CD8-positive, alpha-beta T cell (primary cell): ENCODE measurements at places on chromosomes 12 and 14.

- no peak for DNase-seq
These were observed 69.7 kb upstream of the CCND2 start for GRCh38 chr12:4203772-4204376.

DNA sequence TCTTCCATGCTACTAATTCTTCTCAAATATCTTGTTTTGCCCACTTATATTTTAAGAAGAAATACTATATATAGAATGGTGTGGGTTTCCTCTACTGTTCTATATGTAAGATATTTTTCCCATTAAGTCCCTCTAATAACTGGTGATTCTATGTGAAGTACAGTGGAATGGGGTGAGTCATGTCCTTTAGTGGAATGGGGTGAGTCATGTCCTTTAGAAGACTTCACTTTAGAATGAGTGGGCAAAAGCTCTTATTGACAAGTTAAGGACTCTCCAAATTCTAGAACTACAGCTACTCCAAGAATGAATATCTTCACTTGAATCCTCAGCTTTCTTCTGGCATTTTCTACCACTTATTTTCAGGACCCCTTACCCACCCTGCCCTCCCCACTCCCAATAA, 349.9 kb downstream of the ETNK1 start:
- no peak for DNase-seq

DNA sequence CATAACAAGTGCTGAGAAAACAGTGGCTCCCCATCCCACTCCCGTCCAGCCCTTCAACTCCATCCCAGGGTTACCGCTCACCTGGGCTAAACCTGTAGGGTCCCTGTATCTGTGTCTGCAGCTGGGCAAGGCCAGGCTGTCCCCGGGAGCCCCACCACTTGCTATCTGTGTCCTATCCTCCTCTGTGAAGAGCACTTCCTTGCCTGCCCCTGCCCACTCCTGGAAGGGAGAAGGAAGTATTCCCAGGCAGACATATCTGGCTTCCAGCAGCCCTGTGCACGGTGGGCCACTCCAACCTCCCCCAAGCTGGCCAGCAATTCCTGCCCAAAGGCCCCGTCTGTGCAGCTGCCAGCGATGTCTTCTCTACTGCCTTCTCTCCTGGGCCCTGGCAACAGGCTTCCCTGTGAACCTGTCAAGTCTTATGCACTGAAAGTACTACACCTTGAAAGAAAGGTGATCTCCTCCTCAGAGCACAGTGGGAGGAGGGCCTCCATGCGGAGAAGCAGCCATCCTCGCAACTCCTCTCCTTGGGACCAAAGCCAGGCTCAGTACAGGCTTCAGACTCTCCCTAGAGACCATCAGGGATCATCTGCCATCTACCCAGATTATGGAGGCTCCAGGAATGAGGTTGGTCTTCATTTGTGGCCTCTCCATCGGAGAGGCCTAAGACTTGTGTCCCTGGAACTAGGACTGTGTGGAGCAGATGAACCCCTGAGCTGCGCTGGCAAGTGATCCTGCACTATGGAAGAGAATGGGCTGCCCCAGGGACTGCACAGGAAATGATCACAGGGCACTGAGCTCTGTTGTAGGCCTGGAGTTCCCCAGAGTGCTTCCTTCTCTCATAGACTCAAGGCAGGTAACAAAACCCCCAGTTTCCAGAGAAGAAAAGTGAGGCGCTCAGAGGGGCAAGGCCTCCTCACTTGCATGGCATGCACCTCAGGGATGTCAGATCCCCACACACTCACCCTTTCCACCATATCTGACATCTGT, 663.6 kb downstream of the BCL11B start:
- DNase-seq, result no peak

DNA sequence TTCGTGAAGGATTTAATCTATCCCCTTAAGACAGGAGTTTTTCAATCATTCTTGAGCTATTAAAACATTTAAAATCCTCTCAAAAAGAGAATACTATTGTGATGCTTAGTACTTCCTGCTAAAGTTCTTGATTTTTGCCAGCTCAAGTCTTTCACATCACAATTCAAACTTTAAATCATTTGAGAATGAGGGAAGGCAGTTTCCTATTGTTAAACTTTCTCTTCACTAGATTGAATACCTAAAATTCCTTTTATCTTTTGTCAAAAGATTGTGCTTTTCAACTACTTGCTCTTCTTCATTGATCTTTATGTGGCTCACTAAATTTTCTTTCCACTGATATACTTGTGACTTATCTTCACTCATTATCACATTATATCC, 44.1 kb downstream of the ABCD2 start:
- no peak for DNase-seq

- no peak for DNase-seq
These were observed 155.9 kb downstream of the KCNH5 start for GRCh38 chr14:62889364-62889763.

DNA sequence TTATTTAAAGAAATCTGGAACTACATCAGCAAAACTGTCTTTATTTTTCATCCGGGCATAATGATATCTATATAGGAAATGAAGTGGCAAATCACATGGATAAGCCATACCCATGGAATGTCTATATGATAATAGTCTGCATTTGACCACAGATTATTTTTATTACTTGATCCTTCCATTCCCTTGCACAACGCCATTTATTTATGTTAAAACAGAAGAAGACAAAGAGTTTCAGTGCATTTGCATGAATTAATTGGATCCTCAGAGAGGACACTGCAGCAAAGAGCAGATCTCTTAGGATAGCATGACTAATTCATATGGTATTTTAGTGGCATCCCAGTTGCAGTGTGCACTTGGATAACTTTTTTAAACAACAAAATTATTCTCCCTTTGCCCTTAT, 345.0 kb downstream of the CCDC91 start:
- DNase-seq, result no peak

GRCh38 chr12:101769865-101770264, 30.6 kb upstream of the SYCP3 start:
- DNase-seq, result no peak

- DNase-seq, result no peak
These were observed 1.3 kb upstream of the ARHGEF25 start for GRCh38 chr12:57609781-57610553.

DNA sequence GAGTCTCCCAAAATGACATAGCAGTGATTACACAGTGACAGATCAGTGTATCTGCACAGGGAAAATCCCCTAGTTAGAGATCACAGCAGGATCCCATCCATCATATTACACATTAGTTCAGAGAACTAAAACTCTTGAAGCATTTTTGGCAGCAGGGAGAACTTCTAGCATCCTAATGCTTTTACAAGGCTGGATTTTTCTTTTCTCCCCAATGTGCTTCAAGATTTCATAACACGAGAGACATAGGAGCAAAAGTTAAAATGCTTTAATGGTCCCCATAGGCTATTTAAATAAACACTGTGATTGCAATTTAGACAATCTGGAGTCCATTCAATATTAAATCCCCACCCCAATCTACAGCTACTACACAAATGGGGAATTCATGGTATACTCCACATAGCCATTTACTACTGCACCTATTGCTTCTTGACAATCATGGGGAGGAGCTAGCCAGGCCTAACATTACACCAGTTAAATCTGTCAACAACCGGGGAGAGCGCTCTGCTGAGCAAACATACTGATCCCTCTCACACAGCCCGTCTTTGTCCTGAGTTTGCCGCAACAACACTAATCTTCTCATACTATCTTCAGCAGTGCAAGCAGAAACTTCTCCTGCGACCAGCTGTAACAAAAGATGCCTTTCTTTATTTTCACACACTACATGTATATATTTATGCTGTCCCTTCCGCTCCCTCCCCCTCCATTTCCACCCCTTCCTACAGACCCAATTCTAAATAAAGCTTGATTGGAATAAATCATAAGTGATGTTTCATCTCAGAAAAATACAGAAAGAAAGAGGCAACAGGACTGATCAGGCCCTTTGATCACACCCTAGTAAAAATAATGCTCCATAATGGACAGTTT, 120.3 kb upstream of the SOX5 start:
- no peak for DNase-seq

DNA sequence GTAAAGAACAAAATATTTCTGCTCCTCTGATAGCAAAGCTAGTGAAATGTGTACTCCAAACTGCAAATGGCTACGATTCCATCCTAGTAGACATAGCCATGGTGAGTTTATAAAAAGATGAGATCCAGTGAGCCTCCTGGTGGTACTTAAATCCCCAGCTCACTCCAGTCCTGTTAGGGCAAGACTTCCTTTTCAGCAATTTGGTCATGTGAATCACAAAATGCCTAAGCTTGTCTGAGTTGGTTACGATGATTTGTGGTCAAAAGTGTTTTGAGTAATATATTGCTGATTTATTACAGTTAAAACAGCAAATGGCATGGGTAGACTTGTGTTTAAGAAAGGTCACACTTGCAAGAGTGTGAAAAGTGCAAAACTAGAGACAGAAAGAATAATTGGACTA, 102.7 kb upstream of the NAV3 start:
- DNase-seq, result no peak

DNA sequence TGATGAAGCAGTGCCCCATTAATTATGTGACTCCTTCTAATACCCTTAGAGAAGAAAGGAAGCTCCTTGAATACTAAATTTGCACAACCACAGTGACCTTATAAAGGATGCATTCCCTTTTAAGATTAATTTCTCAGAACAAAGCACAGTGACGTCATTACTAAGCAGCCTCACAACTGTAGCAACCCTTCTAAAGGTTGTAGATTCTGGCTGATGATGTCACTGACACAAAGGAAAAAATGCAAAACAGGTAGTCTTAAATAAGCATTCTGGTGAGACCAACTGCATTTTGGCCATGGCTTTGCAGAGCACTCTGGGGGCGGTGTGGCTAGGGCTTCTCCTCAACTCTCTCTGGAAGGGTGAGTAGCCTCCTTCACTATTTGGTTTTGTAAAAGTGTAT, 38.4 kb upstream of the OR4E1 start:
- no peak for DNase-seq

- no peak for DNase-seq
These were observed 943.0 kb downstream of the GALC start for GRCh38 chr14:87049950-87050349.

- DNase-seq, result no peak
These were observed 53.8 kb downstream of the SDR9C7 start for GRCh38 chr12:56880125-56880992.

DNA sequence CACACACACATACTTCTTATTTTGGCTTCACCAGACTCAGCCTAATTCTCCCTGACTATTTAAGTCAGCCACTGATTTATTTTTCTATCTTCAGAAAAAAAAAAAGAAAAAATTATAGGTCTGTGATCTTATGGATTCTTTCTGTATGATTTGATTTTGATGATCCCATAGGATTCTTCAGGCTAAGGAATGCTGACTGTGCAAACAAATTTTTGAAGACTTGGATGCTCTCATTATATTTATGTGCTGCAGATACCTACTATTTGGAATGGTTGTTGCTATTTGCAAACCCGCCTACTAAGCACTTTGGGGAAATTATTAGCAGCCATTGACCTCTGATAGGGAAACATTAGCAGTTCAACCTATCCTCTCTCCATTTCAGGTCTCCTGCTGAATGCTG, 4.0 kb upstream of the ANO4 start:
- no peak for DNase-seq

GRCh38 chr12:45572114-45572513, 157.4 kb upstream of the ARID2 start:
- DNase-seq, result no peak

DNA sequence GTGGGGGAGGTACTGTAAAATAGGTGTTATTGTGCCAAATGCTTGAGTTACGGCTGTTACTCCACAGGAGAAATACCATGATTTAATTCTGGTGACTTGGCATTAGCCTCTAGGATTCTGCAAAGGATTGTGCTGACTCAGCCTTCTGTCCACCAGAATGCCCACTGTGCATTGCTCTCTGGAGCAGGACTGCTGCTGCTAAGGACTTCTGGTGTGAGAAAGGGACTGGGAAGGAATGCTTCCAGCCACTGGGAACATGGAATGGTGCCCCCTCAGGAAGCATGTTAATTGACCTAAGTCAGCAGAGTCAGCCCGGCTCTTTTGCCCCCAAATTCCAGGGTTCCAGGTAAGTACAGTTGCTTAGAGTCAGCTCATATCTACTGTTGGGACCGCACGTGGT, 32.9 kb downstream of the ZFHX2 start:
- DNase-seq, result no peak

GRCh38 chr14:32941668-32942065, 3.0 kb downstream of the NPAS3 start:
- no peak for DNase-seq

- no peak for DNase-seq
These were observed 202.6 kb downstream of the CRADD start for GRCh38 chr12:93879476-93880421.

GRCh38 chr14:76097547-76097946, 54.2 kb upstream of the GPATCH2L start:
- DNase-seq, result no peak

DNA sequence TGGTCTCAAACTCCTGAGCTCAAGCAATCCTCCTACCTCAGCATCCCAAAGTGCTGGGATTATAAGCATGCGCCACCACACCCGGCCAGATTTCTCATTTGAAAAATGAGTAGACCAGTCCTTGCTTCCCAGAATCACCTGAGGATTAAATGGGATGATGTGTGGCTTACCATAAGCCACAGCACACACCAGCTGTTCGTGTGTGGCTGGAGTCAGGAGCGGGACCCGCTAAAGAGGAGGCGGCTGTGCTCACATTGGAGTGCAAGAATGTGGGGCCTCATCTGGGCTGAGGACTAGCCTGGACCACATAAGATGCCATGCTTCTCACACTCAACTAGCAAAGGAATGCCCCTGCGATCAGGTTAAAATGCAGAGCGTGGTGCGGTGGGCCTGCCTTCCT, 6.7 kb upstream of the ALDH2 start:
- no peak for DNase-seq

DNA sequence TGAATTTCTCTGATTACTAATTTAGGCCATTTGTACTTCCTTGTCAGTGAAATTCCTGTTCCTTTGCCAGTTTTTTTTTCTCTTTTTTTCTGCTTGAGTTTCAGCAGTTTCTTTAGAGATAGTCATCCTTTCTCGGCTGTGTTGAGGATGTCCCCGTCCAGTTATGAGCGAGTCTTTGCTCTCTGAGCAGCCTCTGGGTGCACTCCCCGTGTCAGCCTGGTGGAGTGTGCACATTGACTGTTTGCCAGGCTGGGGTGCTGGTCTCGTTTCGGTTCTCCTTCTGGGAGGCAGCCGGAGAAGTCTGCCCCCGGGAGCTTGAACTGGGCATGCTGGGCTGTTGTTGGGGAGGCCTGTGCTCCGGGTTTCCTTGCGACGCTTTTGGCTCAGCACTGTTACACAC, 3.0 kb downstream of the PACS2 start:
- DNase-seq, result no peak

- no peak for DNase-seq
These were observed 58.4 kb upstream of the STAC3 start for GRCh38 chr12:57309420-57309819.
